Stimulated activated CD8-positive, alpha-beta memory T cell treated with anti-CD3 and anti-CD28 coated beads, Interleukin-7, amount 100 ng/mL, for 1 hour (primary cell): ENCODE measurements at places on chromosomes 11 and 22.
A peak's percentile ranks its signal among the peaks of the same experiment; 100 is the strongest.

- DNase-seq, result no peak
Observed at GRCh38 chr11:73656985-73657384, 10.6 kb downstream of the PLEKHB1 start.

GRCh38 chr11:112665291-112665690, 295.9 kb upstream of the NCAM1 start:
- DNase-seq, result no peak

- no peak for DNase-seq
Observed at GRCh38 chr11:2185324-2186085, 13.9 kb upstream of the TH start.

DNA sequence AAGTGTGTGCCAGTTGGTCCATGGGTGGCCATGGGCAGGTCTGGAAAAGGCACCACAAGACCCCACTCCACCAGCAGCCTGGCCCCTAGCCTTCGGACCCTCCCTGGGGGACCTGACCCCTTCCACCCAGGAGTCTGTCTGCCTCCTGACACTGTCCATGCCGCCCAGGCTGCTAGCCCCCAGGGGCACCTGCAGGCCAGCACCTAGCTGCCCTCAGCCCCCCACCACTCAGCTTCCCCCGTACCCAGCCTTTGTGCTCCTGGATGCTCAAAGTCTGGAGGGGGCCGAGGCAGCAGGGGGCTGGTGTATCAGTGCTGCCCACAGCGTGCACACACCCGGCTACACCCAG, 34.3 kb upstream of the OR10G7 start:
- no peak for DNase-seq

GRCh38 chr11:120074076-120074475, 63.8 kb downstream of the TRIM29 start:
- no peak for DNase-seq

GRCh38 chr22:45645526-45646414, 25.9 kb upstream of the ATXN10 start:
- DNase-seq, result peak; percentile 62

GRCh38 chr22:28223826-28224225, 304.8 kb upstream of the PITPNB start:
- no peak for DNase-seq

DNA sequence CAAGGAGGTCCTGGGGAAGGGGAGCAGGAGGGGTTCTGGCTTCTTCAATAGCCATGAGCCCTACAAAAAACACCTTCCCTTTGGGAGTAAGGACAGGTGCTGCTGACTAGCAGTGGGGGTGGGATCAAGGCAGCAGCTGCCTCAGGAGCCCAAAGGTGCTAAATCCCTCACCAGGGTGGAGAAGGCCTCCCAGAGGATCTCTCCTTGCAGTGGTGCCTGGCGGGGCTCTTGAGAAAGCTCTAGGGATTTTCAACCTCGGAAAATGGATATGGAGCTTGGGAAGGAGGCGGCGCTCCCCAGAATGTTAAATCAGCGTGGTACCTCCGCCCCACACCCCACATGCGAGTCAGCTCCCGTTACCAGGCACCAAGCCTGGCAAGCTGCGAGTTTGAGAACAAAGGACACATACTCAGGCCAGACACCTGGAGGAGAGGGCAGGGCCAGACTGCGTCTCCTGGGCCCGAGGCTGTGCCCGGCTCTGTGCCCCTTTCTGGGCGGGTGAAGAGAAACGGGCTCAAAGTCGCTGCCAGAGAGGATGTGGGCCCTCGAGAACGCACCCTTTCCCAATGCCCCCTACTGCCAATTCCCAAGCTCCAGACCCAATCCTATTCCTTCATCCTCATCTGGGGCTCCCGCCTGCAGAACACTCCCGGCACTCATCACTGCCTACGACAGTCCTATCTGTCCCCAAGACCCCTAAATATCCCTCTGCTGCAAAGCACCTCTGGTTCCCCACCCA, 139.0 kb downstream of the BRD1 start:
- DNase-seq, result no peak

- no peak for DNase-seq
Observed at GRCh38 chr11:128686021-128686741, 7.7 kb upstream of the FLI1 start.

DNA sequence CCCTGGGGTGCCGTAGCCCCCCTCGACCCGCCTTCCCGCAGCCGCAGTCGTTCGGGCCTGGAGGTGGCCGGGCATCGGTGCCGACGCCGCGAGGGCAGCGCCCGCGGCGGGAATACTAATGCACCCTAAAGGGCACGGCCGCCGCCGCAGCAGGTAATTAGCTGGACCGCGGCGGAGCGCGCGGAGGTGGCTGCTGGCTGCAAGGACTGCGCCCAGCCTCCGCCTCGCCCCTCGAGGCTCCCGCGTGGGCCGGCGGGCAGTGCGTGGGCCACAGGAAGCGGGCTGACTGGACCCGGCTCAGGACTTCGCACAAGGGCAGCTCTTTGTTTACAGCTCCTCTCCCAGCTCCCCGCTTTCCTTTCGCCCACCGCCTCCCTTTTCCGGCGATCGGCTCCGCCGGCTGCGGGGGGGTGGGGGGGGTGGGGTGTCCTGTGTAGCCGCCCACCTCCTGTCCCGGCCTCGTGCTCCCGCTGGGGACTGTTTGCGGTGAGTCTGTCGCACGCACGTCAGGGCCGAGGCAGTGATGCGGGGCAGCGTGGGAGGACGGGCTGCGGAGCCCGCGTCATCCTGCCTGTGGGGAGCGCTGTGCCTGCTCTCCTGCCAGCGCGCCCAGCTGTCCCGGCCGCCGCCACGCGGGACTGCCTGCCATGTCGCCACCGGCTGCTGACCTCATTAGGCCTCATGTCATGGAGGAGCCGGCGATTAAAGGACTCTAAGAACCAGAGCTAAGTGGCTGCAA, 53.2 kb downstream of the GRIK4 start:
- DNase-seq, result no peak

GRCh38 chr11:35967042-35967441, 23.2 kb downstream of the LDLRAD3 start:
- no peak for DNase-seq

GRCh38 chr11:17544181-17544622, at the start of gene USH1C:
Gene USH1C, minus strand, starts transcription at chr11:17544416. Its CDS starts 109 bp downstream, at chr11:17544307.
- no peak for DNase-seq

DNA sequence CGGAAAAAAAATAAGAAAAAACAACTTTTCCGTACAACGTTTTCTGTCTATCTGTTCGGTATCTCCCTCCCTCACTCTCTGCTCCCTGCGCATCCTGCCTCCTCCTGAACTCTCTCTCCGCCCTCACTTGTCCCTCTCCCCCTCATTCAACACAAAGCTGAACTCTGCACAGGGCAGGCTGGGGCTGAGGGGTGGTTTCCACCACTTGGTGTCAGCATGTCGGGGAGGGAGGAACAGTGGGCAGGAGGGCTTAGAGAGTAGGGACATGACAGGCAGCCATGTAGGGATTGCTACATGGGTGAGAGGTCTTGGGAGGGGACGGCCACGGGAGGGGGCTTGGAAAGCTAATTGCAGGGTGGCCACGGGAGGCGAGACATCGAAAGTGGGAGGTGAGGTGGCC, 17.6 kb downstream of the SLC22A12 start:
- no peak for DNase-seq

DNA sequence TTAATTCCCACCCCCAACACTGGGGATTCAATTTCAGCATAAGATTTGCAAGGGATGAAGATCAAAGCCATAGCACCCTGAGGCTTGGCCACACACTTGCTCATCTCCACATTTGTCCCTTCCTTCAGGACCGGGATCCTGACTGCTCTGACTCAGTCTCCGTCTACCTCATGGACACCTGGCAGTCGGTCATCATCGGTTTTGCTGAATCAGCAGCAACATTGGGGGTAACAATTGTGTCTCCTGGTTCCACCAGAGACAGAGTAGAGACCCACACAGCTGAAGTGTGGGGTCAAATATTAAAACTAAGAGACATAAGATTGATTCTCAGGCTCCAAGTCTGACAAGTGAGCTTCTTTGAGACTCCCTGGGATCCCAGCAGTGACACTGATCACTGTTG, 34.6 kb downstream of the GGTLC2 start:
- no peak for DNase-seq

DNA sequence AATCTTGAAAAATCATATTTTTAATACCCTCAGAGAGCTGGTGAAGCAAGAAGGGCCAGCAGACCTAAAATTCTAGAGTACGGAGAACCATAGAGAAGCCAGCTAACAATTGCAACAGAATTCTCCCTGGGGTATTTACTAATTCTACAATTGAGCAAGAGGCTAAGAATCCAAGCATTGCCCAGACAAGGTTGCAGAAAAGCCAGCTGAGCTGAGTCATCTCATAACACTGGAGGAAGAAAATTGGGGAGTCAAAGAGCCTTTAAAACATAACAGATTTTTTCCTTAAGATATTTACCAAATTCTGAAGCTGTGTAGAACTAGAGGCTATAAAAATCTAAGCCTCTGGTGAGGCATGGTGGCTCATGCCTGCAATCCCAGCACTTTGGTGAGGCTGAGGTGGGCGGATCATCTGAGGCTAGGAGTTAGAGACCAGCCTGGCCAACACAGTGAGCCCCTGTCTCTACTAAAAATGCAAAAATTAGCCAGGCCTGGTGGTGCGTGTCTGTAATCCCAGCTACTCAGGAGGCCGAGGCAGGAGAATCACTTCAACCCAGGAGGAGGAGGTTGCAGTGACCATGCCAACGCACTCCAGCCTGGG, 13.6 kb upstream of the TMEM216 start:
- no peak for DNase-seq

- DNase-seq, result no peak
Observed at GRCh38 chr11:44112091-44112821, 16.8 kb downstream of the EXT2 start.
